GM04504 (cell line): ENCODE measurements at places on chromosomes 1 and 21.

DNA sequence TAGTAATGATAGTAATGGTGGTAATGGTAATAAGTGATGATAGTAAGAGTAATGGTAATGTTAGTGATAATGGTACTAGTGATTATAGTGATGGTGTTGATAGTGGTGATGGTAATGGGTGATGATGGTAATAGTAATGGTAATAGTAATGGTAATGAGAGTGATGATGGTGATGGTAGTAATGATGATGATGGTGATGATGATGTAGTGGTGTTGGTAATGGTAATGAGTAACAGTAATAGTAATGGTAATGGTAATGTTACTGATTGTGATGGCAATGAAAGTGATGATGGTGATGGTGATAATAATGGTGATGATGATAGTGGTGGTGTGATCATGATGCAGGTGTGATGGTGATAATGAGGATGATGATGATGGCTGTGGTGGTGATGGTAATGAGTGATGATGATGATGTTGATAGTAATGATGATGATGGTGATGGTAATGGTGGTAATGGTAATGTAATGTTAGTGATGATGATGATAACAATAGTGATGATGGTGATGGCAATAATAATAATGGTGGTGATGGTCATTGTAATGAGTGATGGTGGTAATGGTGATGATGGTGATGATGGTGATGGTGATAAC lies 235.0 kb downstream of the MATN1 start:
- no peak for DNase-seq

DNA sequence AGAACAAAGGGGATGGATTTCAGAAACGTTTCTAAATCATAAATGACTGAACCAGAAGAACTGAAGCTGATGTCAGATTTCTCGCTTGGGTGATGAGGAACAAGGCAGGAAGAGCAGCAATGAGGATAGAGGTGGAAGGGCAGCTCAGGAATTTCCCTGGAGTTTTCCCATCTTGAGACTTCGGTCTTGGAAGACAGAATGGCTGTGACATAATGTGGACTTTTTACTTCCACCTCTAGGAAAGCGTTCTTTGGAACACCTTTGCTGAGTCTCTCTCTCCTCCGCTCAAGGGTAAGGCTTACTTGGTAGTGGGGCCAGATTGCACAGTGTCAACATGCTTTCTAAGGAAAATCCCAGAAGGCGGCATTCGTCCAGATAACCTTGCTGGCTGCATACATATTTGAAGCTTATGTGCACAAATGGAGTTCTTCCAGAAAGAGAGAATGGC lies 36.6 kb downstream of the DEGS1 start:
- no peak for DNase-seq

DNA sequence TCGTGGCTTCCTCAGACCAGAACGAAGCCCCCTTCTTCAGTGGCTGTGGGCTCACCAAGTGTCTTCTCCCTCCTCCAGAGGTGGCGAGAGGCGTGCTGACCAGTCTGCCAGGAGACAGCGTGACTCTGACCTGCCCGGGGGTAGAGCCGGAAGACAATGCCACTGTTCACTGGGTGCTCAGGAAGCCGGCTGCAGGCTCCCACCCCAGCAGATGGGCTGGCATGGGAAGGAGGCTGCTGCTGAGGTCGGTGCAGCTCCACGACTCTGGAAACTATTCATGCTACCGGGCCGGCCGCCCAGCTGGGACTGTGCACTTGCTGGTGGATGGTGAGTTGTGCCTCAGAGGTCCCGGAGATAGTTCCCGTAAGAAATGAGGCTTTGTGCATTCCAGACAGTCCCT lies 24.0 kb downstream of the IL6R start:
- DNase-seq, result no peak

DNA sequence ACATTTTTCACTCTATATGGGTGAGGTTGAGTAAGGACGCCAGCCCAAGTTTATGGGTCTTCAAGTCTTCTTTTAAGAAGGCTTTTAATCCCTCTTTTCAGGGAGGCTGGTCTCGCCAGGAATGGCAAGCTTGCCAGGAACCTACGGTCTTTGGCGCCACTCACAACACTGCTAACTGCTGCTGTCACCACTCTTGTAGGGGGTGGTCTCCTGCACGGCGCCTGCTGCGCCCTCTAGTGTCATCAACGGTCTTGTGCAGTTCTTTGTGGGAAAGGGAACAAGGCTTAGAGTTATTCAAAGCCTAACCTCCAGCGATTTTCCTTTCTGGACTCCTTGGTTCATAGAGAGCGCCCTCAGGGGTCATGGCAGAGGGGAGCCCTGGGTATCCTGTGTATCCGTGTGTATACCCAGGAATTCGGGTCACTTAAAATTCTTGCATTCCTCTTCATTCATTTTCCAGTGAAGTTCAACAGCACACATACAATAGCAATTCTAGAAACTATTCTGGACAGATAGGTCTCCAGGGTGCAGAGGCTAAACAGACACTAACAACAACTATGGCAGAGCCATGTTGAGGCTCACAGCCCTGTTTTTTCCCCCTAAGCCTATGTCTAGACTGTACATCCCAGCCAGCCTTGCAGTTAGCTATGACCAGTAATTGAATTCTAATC lies 392.8 kb upstream of the CAMK1G start:
- DNase-seq, result no peak

- peak; percentile 25 for DNase-seq
These were observed 919 bp downstream of the CTSS start for GRCh38 chr1:150764617-150765101.

DNA sequence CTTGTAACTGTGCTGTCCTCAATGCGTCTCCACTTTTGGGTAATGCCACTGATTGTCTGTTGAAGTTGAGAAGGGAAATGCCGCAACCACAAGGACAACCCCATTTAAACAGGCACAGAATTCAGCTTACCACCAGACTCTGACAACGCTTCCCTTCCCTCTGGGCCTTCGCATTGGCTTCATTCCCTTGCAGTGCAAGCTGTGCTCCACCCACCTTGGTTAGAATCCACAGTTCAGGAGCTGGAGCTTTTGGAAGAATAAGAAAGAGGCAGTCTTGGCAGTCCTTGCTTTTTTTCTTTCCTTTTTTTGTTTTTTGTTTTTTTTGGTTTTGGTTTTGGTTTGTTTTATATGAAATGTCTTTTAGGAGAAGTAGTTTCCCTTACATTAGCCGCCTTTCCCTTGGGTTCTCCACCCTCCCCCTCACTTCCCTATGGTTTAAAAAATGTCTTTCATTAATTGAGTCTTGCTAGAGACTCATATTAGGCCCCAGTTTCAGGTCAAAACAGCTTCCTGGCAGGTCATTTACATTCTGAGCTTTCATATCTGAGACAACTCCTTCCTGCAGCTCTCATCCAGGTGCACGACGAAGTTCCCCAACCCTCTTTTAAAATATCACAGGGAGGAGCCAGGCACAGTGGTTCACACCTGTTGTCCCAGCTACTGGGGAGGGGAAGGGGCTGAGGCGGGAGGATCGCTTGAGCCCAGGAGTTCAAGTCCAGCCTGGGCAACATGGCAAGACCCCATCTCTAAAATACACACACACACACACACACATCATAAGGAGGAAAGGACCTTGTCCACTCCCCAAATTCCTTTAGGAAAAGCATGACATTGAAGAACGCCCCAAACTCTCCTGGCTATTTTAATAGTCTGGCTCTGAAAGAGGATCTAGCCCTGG lies 20.7 kb upstream of the LAX1 start:
- DNase-seq, result peak; percentile 8

DNA sequence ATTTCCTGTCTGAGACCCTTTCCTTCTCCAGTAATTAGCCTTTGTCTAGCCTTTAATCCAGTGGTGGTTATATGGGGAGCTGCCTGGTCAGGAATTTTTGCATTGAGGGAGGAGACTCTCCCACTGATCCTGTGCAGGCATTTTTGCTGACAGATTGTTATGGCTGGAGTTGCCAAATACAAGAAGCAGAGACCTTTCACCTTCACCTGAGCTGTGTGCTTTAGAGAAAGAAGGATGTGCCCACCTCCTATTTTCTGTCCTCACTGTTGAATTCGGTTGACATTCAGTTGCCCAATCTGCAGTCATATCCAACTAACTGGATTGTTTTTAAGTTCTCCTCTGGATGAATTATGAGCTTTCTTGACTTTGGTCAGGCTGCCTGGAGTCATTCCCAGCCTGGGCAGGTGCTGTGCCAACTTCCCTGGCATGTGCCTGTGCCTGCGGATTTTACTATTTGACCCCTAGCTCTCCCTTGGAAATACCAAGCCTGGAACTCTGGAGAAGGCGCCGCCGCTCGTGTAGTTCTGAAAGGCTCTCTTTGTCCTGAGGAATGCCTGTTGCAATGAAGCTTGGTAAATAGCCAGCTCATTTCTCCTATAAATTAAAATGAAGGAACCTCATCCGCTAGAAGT lies 143.9 kb downstream of the NOS1AP start:
- DNase-seq, result no peak

GRCh38 chr1:91151702-91152101 lies 129.9 kb upstream of the ZNF644 start:
- no peak for DNase-seq

- DNase-seq, result no peak
These were observed 24.5 kb downstream of the CXADR start for GRCh38 chr21:17537299-17537698.

DNA sequence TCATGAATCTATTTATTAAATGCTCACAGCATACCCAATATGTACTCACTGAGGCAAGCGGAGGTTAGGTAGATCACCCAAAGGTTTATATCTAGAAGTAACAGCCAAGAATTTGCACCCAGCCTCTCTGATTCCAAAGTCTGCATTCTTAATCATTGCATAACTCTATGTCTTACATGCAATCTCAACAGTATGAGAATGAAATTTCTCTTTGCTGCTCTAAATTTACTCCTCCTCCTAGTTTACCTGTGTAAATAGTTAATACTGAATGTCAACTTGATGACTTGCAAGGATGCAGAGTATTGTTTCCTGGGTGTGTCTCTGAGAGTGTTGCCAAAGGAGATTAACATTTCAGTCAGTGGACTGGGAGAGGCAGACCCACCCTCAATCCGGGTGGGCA lies 840.6 kb downstream of the BRINP3 start:
- DNase-seq, result no peak

DNA sequence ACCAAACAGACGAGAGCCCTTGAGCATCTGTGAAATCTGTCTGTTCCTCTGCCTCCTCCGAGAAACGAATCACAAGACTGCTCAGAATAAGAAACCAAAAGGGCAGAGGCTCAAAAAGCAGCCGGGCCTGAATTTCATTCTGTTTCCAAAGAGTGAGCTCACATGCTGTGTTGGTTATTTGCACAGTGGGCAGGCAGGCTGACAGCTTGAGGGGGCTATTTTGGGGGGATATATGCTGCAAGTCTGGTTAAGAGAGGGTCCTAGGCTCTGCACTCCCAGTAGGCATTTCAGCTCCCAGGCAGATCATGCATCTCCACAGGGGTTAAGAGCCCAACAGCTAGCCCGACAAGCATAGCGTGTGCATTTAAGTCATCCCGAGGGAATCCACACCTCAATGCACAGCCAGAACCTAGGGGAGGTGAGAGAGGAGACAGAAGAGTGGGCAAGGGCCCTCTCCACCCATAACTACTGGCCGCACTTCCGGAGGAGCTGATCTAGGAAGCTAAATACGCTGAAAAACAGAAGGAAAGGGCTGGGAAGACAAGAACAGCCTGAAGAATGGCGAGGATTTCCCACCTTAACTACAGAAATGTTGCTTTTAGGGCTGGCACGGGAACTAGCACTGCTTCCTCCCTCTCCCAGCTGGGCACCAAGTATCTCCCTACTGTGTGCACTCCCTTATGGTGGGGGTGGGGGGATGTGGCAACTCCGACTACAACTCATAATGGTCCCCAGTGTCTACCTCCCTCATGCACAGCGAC lies 3.7 kb downstream of the PGBD5 start:
- no peak for DNase-seq

GRCh38 chr1:67777440-67777839 lies 55.8 kb downstream of the GNG12 start:
- no peak for DNase-seq

DNA sequence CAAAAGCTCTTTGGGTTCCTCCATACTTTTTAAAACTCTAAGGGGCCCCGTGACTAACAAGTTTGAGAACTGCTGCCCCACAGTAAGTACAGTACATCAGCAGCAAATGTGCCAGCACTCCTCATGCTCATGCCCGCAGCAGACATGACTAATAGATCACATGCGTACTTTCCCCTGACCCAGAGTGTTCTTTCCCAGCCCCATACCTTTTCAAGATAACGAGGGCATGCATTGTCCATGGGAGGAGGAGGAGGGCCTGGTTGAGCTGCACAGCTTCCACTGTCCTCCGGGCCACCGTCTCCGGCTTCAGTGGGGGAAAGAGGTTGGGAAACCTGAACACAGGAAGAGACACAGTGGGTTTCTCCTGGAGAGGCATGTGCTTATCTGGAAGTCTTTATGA lies 45.5 kb downstream of the DHRS3 start:
- DNase-seq, result no peak

GRCh38 chr1:52332411-52332810 lies 33.6 kb downstream of the CC2D1B start:
- no peak for DNase-seq

- peak; percentile 5 for DNase-seq
These were observed 93.8 kb upstream of the PLPPR4 start for GRCh38 chr1:99170516-99170915.

DNA sequence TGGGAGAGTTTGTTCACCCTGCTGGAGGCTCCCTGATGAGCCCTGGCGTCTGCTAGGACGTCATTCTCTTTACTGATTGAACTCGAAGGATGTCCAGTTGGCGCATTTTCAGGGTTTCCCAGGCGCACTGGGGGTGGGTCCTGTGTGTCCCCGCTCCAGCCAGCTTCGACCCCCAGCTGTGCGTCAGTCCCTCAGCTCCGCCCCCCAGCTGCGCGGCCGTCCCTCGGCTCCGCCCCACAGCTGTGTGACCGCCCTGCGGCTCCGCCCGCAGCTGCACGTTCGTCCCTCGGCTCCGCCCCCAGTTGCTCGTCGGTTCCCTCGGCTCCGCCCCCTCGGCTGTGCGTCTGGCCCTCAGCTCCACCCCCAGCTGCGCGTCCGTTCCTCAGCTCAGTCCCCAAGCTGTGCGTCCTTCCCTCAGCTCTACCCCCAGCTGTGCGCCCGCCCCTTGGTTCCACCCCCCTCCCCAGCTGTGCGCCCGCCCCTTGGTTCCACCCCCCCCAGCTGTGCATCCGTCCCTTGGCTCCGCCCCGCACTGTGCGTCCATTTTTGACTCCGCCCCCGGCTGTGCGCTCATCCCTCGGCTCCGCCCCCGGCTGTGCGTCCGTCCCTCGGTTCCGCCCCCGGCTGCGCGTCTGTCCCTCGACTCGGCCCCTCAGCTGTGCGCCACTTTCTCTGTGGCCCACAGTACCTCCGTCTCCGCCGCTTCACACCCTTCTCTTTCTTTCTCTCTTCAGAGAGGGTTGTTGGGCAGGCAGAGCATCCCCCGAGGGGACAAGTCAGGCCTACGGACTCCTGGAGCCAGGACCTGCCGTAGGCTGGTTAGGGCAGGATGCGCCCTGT lies 61.3 kb downstream of the FAAP20 start:
- peak; percentile 94 for DNase-seq

GRCh38 chr1:150626150-150626549 lies 3.3 kb downstream of the ENSA start:
- no peak for DNase-seq
